ENCODE measurements at places on chromosomes 7 and 10.

GRCh38 chr7:42014625-42015618 lies 222.1 kb downstream of the GLI3 start:
- no peak for DNase-seq

DNA sequence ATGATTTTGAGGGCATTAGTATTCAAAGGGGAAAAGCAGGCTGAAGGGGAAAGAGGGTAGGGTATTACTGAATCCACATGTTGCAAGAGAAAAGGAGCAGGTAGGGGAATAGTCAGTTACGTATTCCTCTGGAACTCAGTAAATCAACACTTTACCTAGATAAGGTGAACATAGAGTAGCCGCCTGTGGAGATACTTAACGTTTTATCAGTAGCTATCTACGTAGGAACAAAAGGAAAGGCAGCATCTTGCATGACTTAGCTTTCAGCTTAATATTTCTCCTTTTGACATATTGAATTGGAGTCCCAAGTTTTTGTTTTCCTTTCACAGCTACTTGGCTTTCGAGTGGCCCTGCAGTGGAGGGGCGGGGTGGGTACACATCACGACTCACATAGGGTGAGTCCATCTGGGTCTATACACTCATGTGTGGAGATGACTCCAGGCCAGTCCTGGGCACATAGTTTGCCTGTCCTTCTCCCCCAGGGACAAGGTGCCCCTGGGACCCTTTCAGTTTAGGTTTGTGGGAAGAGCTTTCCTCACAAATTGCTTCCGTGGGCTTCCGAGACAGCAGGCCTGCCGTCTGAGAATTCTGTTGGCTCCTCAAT lies 48.1 kb downstream of the CCNY start:
- no peak for DNase-seq

- DNase-seq: no peak
These were observed 19.5 kb upstream of the ITPRID1 start for GRCh38 chr7:31494421-31494820.

DNA sequence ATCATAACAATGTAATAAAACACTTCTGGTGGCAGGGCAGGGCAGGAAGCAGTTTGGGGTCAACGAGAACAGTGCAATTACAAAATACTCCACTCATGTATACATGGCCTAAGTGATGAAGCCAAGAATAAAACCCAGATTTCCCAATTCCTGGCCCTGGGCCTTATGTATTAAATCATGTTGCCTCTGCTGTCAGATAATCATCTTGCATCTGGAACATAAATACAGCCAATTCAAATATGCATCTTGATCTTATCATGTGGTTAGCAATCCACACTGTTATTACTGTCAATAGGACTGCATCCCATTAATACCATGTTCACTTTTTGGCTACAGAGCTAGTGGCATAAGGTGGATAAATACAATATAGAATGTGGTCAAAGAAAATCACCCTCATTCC lies 186.5 kb upstream of the SLC25A13 start:
- no peak for DNase-seq

DNA sequence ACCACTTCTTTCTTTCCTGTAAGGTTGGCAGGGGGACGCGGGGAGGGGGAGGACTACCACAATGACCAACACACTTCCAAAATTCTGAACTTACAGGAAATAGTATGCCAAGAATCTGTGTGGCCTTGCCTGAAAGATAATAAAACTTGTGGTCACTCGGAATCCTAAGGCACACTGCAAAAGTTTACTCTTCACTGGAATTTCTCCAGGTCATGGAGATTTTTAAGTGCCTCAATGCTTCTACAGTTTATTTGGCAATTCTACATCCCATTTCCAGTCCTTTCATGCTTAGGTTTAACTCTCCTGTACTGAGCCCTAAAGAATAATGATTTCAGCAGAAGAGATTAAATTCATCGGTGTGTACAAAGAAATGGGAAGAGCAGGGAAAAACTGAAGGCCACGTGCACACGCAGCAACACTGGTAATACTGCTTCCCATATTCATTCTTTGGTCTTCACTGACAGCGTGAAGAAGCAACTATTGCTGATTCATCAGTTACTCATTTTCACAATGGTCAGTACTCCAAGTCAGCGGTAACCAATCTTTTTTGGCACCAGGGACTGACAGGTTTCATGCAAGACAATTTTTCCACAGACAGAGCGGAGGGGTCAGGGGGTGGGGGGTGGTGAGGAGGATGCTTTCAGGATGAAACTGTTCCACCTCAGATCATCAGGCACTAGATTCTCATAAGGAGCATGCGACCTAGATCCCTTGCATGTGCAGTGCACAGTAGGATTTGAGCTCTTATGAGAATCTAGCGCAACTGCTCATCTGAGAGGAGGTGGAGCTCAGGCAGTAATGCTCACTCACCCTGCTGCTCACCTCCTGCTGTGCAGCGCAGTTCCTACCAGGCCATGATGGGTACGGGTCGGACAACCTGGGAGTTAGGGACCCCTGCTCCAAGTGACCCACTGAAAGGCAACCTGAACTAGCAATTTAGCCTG lies 9.8 kb downstream of the LARP4B start:
- no peak for DNase-seq

- DNase-seq: no peak
These were observed 118.7 kb upstream of the NEBL start for GRCh38 chr10:21015851-21016250.

- no peak for DNase-seq
These were observed 432.9 kb downstream of the DNAJB6 start for GRCh38 chr7:157769526-157770215.

GRCh38 chr7:26151096-26151495 lies 902 bp upstream of the NFE2L3 start:
- DNase-seq: no peak

GRCh38 chr7:117470777-117471176 lies 9.0 kb upstream of the CFTR start:
- no peak for DNase-seq

DNA sequence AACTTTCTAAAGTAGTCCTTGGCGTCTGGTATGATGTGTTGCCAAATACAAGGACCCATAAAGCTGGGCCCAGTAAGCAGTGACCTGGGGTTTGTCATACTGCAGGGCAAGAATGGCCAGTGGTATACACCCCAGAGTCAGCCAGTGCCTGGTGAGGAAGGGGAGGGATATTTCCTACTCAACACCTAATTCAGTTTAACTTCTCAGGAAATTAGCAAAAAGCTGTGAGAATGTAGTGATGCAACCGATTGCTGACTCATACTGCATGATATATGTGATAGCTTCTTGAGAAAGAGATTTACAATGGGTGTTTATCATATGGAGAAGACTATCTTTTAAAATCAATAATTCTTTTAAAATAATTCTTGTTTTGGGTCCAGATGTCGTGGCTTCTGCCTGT lies 889.3 kb upstream of the CELF2 start:
- no peak for DNase-seq

GRCh38 chr10:8051109-8051821 lies 3.2 kb upstream of the GATA3 start:
- no peak for DNase-seq

DNA sequence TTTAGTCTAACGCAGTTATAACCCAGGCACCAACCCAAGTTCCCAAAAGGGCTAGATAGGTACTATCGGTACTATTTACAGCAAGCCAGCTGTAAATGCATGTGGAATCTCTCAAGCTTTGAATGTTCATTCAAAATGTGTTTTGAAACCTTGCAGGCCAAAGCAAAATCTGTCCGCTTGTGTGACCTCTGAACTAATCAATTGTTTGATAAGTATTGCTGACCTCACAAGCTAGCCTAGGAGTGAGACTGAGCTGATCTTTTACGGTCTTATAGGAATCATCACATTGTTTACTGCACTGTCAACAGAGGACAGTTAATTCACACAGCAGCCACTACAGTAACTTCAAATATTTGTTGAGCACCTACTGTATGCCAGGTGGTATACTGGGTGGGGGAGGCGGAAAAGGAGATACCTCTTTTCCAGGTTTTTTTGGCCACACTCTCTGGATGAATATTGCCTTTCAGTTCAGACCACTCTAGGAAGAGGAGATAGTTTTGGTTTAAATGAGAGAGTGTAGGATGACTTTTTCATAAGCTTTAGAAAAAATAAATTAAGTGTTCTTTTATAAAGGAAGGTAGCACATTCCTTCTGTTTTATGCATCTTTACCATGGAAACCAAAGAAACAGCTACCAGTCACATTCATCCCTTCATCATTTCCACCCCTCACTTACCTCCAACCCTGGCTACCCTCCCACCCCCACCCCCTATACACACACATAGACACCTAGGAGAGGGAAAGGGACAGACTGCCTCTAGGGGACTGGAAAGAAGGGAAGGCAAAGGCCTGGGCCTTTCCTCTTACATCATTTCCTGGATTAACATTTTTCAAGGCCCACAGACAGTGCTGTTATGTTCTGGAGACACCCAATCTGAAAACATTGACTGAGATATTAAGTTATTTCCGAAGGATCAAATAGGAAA lies 2.4 kb downstream of the PAPSS2 start:
- no peak for DNase-seq

DNA sequence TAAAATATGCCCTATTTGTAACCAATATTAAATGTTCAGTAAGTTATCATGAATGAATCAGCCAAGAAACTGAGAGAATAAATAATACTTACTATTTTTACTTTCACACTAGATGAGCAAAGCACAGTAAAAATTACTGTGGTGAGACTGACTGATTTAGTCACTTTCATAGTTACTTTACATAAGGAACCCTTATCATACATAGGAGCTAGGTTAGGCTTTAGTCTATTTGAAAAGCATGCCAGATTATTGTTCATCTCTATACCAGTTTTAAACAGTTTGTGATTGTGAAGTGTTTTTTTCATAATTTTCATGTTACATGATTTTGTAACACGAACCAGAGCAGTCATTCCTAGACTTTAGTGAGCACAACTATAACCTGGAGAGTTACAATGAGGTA lies 80.7 kb upstream of the MAGI2 start:
- DNase-seq: no peak

DNA sequence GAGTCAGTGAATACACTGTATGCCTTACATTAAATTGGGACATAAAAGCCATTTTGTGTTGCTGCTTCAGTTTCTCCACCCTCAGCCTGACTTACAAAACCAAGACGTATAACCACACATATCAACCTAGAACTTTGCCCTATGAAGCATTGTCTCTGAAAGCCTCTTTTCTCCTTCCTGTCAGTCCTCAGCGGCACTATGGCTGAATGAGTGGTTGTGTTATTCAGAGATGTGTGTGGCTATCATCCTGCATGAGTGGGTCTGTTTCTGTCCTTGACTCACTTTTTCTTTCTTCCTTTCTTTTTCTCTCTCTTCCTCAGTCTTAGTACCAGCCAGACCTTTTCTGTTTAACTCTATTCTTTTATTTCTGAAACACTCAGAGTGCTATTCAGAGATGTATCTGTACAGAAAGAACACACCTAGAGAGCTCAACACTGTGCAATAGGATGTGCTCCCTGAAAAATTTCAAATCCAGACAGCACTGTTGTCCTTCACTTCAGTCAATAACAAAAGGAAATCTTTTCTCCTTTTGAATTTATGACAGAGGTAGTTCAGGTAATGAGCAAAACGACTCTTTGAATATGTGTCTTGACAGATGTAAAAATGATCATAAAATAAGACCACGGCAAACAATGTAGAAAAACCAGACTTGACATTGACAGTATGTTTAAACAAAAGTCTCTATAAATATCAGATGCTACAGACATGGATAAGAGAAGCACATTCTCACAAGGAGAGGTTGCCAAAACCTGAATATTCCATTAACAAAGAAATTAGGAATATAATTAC lies 163.3 kb upstream of the FEZF1 start:
- DNase-seq: no peak

GRCh38 chr10:131500181-131500580 lies 188.7 kb upstream of the TCERG1L start:
- no peak for DNase-seq

DNA sequence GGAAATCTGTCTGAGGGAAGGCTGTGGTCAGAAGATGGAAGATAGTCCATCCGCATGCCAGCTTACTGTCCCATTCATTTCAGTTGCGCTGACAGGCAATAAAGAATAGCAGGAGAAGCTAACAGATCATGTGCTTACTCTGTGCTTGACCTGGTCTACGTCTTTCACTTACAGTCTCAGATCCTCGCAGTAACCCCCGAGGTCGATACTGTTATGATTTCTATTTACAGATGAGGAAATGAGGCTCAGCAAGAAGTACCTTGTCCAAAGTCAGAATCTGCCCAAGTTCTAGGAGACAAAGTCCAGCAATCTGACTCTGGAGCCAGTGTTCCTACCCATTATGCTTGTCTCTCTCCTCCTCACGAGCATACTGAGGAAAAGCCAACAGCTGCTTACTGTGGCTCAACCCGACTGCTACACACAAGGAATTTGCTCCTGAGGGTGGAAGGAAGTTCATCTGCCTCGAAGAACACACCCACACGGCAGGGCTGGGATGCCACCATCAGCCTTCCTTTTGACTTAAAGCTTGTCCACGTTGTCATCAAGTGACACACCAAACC lies 74.2 kb downstream of the MINPP1 start:
- no peak for DNase-seq

GRCh38 chr10:53682458-53682857 lies 909.9 kb upstream of the MBL2 start:
- no peak for DNase-seq

DNA sequence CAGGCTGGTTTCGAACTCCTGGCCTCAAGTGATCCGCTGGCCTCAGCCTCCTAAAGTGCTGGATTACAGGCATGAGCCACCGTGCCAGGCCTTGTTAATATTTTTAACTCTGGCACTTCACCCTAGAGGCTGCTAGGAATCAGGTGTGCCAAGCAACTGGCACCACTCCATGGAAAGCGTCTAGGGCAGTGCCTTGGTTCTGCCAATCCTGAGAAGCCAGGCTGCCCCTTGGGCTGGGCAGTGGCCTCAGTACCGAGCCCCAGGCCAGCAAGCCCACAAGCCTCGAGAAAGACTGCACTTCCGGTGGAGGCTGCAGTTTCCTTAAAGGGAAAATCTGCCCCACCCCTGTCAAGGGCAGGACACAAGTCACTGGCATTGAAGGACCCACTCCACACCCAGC lies 11.3 kb downstream of the ALKBH4 start:
- DNase-seq: no peak

DNA sequence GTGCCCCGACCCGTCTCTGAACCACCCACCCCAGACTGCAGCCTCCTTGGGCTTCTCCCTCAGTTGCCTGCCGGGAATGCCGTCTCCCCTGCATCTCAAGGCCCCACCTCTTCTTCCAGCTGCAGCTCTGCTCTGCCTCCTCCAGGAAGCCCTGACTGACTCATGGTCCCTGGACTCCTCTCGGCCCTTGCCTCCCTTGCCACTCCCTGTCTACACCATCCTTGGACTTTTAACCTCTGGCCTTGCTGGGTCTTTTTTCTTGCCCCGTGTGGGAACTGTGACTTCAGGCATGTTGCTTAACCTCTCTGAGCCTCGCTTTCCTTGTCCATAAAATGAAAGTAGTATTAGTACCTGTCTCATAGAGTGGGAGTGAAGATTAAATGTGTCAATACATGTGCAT lies 56.3 kb downstream of the C10orf105 start:
- DNase-seq: no peak
